Right ventricle myocardium inferior (tissue), 1 donor: ENCODE measurements at places on chromosomes 7 and 10. TPM values are rescaled to one million over a fixed set of nuclear protein-coding genes. Genes with fewer than 3 reads are reported as not detected.

GRCh38 chr10:36423821-36424248 lies 701.6 kb upstream of the ANKRD30A start:
- no peak for DNase-seq

DNA sequence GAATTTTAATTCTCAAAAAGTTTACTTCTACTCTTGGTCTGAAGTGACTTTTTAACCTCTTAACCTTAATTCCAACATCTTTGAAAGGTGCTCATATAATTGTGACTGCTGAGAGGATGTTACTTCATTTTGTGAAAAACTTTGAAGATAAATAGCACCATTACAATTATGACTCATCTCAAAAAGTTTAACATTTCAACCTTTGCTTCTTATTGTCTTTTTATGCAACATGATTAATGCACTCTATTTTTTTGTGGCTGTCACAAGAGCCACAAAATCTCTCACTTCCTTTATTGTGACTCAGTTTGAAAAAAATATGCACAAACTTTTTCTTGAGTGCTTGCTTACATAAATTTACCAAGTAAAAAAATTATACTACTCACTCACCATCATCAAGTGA lies 383.1 kb downstream of the LRRTM3 start:
- DNase-seq, result no peak

DNA sequence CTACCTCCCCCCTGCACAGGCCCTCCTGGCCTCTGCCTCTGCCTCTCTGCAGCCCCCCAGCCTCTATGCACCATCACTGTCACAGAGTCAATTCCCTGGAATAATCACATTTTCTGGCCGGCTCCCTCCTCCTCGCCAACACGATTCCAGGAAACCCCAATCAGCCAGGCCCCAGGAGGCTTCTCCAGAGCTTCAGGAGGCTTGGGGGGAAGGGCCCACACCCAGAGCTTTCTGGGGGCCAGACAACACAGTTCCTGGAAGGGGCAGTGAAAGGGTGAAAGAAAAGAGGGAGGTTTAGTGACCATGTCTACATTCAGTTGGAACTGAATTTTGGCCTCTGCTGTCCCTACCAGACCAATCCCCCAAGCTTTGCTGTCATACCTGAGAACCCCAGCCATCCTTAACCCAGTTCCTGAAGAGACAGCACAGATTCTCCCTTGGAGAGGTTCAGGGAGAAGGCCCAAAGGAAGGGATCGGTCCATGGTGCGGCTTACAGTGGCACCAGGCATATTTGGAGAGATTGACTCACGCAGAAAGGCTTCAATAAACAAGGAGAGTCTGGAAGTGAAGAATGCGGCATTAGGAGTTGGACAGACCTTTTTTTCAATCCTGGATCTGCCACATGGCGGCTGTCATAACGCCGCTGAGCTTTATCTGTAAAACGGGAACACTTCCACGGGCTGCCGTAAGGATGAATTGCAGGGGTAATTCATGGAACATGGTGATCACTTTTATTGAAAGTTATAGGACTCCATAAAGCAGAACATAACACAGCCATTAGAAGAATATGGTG lies 89.0 kb downstream of the NEURL1 start:
- no peak for DNase-seq

The WEE2 gene
- not detected for total RNA-seq

- no peak for DNase-seq
These were observed 765.1 kb downstream of the GRID1 start for GRCh38 chr10:85601526-85601925.

DNA sequence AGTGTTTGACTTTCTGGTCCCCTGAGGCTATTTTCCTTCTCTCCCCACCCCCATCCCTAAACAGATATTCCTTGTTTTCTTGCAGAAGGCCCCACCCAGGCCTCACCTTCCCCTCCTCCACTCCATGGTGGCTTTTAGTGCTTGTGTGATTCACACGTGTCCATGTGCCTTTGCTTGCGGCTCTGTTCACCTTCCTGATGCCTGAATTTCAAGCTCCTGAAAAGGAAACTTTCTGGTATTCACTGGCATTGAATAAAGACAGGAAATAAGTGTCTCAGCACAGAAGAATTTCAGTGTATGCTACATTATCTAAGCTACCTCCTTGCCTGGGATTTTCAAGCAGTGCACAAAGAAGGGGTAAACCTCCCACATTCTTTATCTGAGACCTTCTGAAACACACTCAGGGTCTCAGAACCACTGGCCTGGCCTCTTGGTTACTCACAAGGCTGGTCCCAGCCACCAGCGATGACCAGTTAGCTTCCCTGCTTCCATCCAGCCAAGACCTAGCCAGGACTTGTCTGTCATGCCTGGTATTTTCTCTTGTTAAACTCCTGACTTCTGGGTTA lies 17.2 kb upstream of the UBE2H start:
- no peak for DNase-seq

DNA sequence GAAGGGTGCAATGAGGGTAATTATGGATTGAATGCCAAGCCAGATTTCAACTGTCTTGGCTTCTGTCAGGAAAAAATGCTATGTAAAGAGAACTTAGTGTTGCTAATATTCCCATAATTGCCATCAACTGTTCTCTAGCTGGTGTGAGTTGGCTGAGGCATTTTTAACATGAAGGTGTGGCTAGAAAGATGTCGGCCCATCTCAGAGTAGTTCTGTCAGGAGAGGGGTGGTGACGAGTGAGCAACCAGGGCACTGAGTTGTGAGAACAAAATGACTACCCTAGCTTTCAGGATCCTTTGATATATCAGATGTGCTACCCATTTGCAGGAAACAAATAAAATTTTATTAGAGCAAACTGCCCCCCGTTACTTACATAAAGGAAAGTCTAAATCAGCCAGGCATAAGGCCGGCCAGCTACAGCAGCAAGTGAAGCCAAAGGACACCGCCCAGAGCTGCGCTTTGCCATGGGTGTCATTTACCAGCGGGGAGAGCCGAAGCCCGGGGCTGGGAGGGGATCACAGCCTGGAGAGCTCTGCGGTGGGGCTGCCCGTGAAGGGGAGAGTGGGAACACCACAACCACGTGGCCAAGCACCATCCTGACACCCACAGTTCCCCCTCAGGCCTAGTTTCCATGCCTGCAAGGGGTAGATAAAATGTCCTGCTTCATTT lies 141.4 kb downstream of the ICA1 start:
- DNase-seq, result no peak

DNA sequence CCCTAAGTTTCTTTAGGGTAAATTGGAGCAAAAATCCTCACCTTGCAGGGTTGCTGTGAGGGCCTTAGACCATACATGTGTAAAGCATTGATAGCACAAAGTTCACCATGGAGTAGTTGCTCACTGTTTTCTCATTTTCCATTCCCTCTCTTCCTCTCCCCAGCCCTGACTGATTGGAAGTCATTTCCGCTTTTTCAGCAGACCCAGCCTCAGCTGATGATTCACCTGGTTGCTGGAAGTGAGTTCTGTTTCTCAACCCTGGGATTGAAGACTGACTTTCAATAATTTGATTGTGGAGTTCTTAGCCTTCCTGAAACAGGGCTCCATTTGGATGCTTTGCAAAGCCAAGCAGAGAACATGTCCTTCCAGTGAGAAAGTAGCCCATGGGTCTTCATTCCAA lies 107.0 kb downstream of the PLXNA4 start:
- no peak for DNase-seq

The LIPF gene
- total RNA-seq, result not detected

GRCh38 chr10:70174058-70174741 lies 3.9 kb upstream of the SAR1A start:
- no peak for DNase-seq

The ARHGEF35 gene
- 0.87 TPM for total RNA-seq

- no peak for DNase-seq
These were observed 238.2 kb downstream of the BUB3 start for GRCh38 chr10:123392182-123392963.

The GATA3 gene
- total RNA-seq, result 1.3 TPM

DNA sequence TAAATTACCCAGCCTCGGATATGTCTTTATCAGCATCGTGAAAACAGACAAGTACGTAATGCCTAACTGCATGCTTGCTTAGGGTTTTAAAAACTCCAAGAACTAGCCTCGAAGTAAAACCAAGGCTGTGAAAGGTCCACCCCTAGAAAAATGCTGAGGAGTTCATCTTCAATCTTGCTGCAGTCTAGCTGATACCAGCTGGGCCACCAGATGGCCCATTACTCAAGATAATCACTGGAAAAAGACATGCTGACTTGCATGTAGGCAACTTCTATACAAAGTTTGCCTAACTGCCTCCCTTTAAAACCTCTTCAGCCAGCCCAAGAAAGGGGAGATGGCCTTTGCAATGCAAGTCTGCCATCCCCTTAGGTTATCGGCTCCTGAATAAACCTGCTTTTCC lies 614.1 kb downstream of the GALNT17 start:
- no peak for DNase-seq

DNA sequence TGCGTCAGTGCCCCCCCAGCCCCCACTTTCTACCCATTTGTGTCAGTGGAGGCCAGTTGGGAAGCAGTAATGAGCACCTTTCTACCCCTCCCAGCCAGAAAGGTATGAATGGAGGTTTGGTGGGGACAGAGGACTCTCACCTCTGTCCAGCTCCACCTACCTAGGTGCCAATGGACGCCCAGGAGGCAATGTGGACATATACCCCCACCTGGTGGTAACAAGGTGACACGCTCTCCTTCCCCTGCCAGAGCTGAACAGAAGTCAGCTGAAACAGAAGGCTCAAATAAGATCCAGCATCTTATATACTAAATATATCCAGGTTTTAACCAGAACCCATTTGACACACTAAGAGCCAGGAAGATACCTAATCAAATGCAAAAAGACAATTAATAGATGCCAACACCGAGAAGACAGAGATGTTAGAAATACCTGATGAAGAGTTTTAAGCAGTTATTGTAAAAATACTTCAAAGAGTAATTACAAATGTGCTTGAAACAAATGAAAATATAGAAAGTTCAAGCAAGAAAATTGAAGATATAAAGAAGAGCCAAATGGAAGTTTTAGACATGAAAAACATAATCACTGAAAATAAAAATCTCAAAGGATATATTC lies 18.4 kb upstream of the SORCS3 start:
- no peak for DNase-seq

The RET gene
- 7.7 TPM for total RNA-seq

The IL6 gene
- total RNA-seq, result 0.60 TPM

The KCNH2 gene
- total RNA-seq, result 97.3 TPM

DNA sequence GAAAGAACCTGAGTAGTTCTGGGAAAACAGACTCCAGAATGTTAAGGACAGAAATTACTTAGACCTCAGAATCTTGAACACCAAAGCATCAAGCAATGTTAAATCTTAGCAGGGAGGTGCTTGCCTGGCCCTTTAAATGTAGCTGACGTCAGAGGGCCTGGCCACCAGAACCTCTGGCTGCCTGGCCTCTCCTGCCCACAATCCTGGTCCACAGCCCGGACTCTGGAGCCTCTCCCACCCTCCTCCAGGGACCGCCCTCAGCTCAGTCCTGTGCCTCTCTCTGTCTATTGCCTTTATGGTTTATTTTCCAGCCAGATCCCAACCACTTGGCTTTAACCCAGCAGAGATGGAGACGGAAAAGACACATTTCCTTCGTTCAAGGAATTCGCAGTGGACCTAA lies 42.2 kb upstream of the EGR2 start:
- no peak for DNase-seq

DNA sequence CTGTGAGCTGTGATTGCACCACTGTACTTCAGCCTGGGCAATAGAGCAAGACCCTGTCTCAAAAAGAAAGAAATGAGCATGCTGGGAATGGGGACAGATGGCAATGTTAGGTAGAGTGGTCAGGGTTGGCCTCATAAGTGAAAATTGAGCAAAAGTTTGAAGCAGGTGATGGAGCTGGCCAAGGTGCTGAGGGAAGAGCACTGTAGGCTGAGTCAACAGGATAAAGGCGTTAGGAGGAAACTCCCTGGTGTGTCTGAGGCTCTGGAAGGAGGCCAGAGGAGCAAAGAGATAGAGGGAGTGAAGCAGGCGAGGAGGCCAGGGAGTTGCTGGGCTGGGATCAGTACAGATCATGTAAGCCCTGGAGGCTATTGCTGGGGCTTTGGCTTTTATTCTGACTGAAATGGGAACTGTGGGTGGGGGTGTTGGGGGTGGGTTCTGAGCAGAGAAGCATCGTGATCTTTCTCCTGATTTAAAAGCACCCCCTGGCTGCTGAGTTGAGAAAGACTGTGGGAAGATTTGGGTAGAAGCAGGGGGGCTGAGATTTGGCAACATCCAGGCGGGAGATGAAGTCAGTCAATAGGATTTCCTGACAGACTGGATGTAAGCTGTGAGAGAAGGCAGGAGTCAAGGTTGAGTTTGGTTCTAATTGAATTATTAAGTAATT lies 52.5 kb upstream of the VKORC1L1 start:
- DNase-seq, result no peak

GRCh38 chr7:93558705-93559614 lies 15.6 kb downstream of the CALCR start:
- no peak for DNase-seq

DNA sequence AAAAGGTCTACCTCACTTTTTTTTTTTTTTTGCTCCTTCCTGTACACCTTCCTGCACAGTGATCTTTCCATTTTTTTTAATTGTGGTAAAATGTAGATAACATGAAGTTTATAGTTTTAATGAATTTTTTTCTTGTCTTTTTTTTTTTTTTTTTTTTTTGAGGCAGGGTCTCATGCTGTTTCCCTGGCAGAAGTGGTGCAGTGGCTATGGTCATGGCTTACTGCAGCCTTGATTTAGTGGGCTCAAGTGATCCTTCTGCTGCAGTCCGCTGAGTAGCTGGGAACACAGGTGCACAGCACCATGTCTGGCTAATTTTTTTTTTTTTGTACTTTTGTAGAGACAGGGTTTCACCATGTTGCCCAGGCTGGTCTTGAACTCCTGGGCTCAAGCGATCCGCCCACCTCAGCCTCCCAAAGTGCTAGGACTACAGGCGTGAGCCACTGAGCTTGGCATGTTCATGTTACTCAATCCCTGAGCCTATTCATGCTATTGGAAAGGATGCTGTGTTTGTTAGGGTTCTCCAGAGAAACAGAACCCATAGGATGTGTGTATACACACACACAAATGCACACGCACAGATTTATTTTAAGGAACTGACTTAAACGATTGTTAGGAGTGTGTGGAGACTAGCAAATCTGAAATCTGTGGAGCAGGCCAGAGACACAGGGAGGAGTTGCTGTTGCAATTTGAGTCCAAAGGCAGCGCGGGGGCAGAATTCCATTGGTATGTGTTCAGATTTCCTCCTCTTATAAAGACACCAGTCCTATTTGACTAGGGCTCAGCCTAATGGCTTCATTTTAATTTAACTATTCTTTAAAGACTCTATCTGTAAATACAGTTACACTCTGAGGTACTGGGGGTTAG lies 29.1 kb downstream of the GALNT11 start:
- DNase-seq, result no peak

GRCh38 chr10:35470925-35471315 lies 134.2 kb upstream of the GJD4 start:
- DNase-seq, result no peak

The HMX2 gene
- total RNA-seq, result not detected

The C10orf95 gene
- not detected for total RNA-seq

DNA sequence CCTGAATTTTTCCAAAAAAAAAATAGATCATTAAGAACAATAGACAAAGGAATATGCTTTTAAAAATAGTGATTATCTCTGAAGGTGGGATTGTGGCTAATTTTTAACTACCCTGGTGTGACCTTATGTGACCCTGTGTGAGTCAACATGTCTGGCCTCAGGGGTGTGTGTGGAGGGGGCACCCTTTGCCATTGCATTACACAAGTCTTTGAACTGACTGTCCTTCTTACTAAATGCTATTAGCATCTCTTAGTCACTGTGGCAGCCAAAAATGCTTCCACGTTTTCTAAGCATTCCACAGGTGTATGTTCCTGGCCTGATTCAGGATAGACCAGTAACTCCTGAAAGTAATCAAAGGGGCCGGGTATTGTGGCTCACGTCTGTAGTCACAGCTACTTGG lies 175.4 kb downstream of the MGMT start:
- no peak for DNase-seq

The HELLS gene
- 2.3 TPM for total RNA-seq
